ENCODE measurements at places on chromosomes 12 and 14. TPM values are rescaled to one million over a fixed set of nuclear protein-coding genes. Genes with fewer than 3 reads are reported as not detected.

SLC41A2 gene
- 22.3 TPM for total RNA-seq

CD69 gene
- 106 TPM for total RNA-seq

OTX2 gene
- not detected for total RNA-seq

DEGS2 gene
- not detected for total RNA-seq

MIP gene
- not detected for total RNA-seq

AKAP3 gene
- 1.4 TPM for total RNA-seq

NELL2 gene
- 47.1 TPM for total RNA-seq

MUCL1 gene
- total RNA-seq, result not detected

CCDC184 gene
- total RNA-seq, result 0.12 TPM

WNT1 gene
- not detected for total RNA-seq

PROX2 gene
- not detected for total RNA-seq

All from T-helper 1 cell treated with Interleukin-12 subunit alpha and Interleukin-12 subunit beta and Interleukin-4 antibody, amounts not matched to agents 30 ng/mL and 1 ng/mL, for 36 hours (primary cell).